ENCODE measurements at places on chromosomes 7 and 10.

GRCh38 chr7:94089806-94090205 lies 85.7 kb upstream of the BET1 start:
- H3K4me3 ChIP-seq: no peak overlapping the region
- peaks cover 6% of the 10 kb centered on the region for H3K4me1 ChIP-seq
- peaks cover 34% of the 10 kb centered on the region for H3K27me3 ChIP-seq
- H3K27ac ChIP-seq: no peak overlapping the region

- no peak for DNase-seq
- H3K27me3 ChIP-seq: peaks cover 3% of the 10 kb centered on the region
- no peaks in the 10 kb centered on the region for H3K36me3 ChIP-seq
- H3K4me1 ChIP-seq: no peaks in the 10 kb centered on the region
These were observed 120.6 kb downstream of the LRRC18 start for GRCh38 chr10:48818861-48819520.

- H3K4me3 ChIP-seq: no peak overlapping the region
- no peaks in the 10 kb centered on the region for H3K36me3 ChIP-seq
- no peak for DNase-seq
These were observed 47.9 kb upstream of the CNPY1 start for GRCh38 chr7:155594163-155594732.

DNA sequence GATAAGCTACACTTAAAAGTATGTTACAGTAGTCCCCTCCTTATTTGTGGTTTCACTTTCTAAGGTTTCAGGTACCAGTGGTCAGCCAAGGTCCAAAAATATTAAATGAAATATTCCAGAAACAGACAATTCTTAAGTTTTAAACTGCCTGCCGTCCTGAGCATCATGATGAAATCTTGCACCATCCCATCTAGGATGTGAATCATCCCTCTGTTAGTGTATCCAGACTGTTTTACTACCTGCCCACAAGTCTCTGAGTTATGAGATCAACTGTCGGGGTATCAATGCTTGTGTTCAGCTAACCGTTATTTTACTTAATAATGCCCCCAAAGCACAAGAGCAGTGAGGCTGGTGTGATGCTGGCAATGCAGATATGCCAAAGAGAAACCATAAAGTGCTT lies 11.4 kb downstream of the KDM7A start:
- no peak overlapping the region for H3K4me3 ChIP-seq
- no peaks in the 10 kb centered on the region for H3K27me3 ChIP-seq

DNA sequence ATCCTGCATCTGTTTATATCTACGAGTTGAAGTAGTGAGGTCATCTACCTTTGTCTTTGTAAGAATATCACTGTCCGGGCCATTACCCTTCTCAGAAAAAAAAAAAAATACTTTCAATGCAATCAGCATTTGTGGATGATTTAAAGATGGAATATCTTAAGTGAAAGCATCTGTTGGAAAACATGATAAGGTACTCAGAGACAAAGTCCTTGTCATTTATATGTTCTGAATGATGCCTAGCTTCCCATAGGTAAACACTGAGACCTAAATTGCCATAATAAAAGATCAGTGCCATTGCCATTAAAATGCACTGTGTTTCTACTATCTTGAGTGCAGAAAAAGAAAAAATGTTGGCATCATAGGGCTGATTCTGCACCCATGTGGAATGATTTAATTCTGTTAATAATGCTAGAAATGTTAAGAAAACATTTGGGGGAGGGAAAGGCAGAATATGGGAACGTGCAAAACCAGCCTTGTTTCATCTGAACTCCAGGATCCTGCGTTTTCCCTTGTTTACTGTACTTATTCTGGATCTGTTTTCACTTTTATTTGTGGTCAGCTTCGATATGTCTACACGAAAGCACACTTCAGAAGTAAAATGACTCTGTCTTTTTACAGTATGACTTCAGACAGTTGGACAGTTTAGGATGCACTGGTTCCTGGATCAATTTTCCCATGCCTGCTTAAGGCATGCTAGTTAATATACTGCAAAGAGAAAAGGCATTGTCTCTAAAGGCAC lies 669.8 kb downstream of the SUGCT start:
- DNase-seq: no peak
- H3K4me1 ChIP-seq: no peaks in the 10 kb centered on the region
- no peak overlapping the region for H3K4me3 ChIP-seq
- H3K27me3 ChIP-seq: no peaks in the 10 kb centered on the region
- no peak overlapping the region for H3K27ac ChIP-seq

DNA sequence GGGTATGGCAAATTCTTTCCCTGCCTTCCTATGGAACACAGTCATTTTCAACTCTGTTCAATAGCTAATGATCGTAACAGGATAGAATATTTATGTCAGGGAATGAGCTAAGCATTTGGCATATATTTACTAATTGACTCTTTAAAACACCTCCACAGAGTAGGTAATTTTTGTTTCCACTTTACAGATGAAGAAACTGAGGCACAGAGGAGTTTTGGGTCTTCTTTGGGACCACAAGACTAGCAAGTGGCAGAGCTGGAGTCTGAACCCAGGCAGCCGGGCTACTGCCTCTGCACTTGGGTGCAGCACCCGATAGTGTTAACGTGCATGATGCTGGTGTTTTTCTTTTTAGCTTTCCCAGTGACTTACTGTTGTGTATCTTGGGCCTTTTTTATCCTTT lies 384.0 kb downstream of the SFMBT2 start:
- no peak for DNase-seq
- H3K27me3 ChIP-seq: peaks cover 2% of the 10 kb centered on the region
- no peak overlapping the region for H3K4me3 ChIP-seq

- no peaks in the 10 kb centered on the region for H3K36me3 ChIP-seq
- no peaks in the 10 kb centered on the region for H3K27me3 ChIP-seq
These were observed 40.6 kb downstream of the AKR1B15 start for GRCh38 chr7:134589491-134589941.

DNA sequence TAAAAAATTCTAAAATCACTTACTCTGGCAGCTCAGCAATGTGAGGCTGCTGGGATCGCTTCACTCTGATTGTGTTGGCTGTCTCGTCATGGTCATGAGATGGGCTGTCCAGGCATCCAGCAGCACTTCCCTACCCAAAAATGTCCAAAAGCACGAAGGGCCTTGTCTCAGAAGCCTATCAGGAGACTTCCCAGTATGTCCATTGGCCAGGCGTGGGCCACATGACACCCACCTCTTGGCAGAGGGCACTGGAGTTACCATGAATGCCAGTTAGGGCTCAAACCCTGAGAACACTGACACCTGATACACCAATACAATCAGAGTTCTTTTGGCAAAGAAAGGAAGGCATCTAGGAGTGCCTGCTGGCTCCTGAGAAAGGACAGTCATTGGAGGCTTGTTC lies 27.0 kb upstream of the GLI3 start:
- H3K36me3 ChIP-seq: no peaks in the 10 kb centered on the region
- H3K4me3 ChIP-seq: no peak overlapping the region
- H3K27me3 ChIP-seq: no peaks in the 10 kb centered on the region
- H3K27ac ChIP-seq: no peak overlapping the region
- no peak for DNase-seq
- H3K4me1 ChIP-seq: peaks cover under 1% of the 10 kb centered on the region

DNA sequence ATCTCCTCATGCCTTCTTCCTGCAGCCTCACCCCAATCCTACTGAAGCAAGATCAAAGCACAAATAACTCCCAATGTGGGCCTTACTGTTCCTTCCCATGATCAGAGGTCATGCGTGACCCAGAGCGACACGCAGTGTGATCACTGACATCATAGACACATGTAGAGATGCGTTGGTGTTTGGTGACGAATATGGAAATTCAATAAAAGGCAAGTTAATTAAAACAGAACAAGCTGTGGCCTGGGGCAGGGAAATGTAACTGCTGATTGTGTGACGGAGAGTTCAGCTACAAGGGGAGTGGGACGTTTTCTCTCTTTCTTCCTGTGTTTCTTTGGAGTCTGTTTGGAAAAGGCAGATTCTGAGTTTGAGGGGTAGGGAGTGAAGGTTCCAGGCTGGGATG lies 34.8 kb upstream of the CARD11 start:
- H3K36me3 ChIP-seq: no peaks in the 10 kb centered on the region
- no peak overlapping the region for H3K4me3 ChIP-seq

- H3K4me3 ChIP-seq: no peak overlapping the region
- no peak overlapping the region for H3K27ac ChIP-seq
- H3K36me3 ChIP-seq: no peaks in the 10 kb centered on the region
- H3K27me3 ChIP-seq: no peaks in the 10 kb centered on the region
- no peaks in the 10 kb centered on the region for H3K4me1 ChIP-seq
These were observed 151.2 kb upstream of the PCBD1 start for GRCh38 chr10:71039551-71039950.

- H3K36me3 ChIP-seq: peaks cover 5% of the 10 kb centered on the region
- H3K4me3 ChIP-seq: no peak overlapping the region
- H3K27me3 ChIP-seq: no peaks in the 10 kb centered on the region
- peaks cover 14% of the 10 kb centered on the region for H3K4me1 ChIP-seq
- no peak for DNase-seq
- no peak overlapping the region for H3K27ac ChIP-seq
These were observed 35.0 kb downstream of the GNA12 start for GRCh38 chr7:2808891-2809665.

DNA sequence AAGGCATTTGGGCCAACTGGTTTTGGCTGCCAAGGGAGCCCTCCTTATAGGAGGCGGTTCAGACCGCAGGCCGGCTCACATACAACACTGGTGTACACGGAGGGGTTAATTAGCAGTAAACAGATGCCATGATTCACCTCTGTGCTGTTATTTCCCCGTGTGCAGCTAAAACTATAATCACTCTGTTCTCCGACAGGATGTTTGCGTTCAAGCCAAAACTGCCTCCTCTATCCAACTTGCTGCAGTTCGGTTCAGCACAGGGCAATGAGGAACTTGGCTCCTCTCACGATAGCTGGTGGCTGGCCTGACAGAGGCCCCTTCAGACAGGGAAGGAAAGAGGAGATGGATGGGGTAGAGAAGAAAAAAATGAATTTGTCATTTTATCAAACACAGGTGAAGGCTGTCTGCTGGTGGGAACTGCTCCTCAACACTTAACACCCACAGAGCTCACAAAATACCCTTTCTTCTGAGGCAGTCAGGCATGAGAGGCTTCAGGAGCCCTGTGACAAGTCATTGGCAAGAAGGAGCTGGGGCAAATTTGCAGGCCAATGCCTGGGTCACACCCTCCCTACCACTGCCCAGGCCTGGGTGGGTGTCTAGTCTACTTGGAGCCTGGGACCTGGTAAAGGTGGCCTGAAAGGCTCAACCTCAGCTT lies 24.0 kb downstream of the KCNMA1 start:
- no peak overlapping the region for H3K4me3 ChIP-seq
- no peak overlapping the region for H3K27ac ChIP-seq
- H3K4me1 ChIP-seq: no peaks in the 10 kb centered on the region
- no peaks in the 10 kb centered on the region for H3K36me3 ChIP-seq
- no peak for DNase-seq
